ENCODE measurements at places on chromosomes 4 and X.

GRCh38 chrX:119669424-119670037 is 23.4 kb downstream of the SEPTIN6 start:
- no peak for DNase-seq

DNA sequence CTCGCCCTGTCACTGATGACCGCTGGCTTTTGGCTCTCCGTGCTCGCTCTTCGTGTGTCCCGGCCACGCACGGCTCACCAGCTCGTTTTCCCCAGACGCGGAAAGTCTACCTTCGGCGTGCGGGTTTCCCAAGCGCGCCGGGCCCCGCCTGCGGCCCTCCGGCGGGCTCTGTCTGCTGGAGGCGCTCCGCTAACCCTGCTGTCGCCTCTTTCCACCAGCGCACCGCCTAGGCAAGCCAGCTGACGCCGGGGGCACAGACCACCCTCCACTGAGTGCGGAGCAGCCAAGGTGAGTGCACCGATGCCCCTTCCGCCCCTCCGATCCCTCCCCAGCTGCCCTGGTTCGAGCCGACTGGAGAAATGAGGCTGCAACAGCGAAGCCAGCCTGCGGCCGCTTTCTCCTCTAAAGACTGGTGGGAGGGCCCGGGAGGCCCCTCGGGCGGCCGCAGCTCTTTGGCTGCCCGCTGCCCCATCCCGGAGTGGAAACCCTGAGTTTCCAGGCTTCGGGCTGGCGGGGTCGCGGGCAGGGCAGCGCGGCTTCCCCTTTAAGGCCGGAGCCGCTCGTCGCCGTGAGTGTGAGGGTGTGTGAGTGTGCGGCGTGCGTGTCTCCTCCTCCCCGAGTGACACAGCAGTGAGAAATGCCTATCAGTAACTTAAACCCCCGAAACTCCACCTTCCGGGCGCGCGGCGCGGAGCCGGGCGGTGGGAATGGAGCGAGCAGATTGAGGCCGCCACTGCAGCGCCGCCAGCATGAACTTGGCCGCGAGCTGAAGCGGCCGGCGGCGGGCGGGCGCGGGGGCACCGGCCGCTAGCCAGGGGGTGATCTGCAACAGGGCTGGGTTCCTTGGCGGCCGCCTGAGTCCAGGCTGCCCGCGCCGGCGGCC is at the start of gene MAMLD1:
MAMLD1 (plus strand) TSS at position 719 of the 883 bp plus-strand sequence. CDS start 82,200 bp downstream, outside the sequence.
- no peak for DNase-seq

GRCh38 chrX:155216940-155217440 is 730 bp downstream of the VBP1 start:
- peak; percentile 11 for DNase-seq

DNA sequence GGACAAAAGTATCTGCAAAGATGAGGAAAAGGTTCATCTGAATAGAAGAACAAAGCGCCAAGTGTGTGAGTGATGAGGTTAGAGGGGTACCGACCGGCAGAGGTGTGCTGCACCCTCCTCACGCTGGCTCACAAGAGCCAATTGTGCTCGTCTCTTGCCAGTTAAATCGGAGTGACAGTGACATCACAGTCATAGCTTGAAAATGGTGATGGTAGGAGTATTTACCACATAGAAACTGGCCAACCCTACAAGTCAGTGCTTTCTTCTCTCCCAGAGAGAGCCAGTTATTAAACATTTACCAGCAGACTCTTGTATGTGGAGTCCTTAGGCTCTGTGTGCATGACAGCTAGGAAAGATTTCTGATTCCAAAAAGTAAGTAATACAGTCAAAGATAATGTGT is 32.4 kb downstream of the CLDN22 start:
- no peak for DNase-seq

DNA sequence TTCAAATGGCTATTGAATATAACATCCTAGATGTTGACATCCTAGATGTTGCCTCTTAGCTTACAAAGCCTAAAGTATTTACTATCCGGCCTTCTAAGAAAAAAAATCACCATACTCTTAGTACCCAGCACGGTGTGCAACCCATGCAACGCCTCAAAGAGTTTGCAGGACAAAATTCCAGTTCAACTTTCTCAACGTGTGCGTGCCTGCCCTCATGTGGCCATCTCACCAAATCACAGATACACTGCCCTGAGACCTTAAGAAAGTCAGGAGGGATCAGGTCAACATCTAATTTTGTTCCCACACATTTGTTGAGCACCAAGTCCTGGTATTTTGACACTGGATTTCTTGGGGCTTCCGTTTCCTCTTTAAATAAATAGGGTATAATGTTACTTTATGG is 68.3 kb downstream of the CRMP1 start:
- DNase-seq = no peak

DNA sequence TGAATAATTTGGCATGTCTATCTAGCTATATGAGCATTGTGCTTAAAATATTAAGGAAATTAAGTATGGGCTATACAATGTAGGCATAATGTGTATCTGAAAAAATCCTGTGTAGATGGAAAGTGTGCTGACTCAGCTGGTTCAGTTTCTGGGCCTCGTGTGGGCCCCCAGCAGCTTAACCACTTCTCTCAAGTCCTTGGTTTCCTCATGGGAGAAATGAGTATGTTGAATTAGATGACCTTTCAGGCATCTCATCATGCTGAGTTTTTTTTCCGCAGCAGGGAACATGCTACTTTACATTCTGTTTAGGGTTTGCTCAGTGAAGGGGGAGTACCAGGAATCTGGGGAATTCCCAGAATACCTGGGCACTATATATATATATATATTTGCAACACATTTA is 30.5 kb downstream of the RHOH start:
- no peak for DNase-seq

- no peak for DNase-seq
Observed at GRCh38 chrX:131840799-131841495, 182.2 kb upstream of the STK26 start.

DNA sequence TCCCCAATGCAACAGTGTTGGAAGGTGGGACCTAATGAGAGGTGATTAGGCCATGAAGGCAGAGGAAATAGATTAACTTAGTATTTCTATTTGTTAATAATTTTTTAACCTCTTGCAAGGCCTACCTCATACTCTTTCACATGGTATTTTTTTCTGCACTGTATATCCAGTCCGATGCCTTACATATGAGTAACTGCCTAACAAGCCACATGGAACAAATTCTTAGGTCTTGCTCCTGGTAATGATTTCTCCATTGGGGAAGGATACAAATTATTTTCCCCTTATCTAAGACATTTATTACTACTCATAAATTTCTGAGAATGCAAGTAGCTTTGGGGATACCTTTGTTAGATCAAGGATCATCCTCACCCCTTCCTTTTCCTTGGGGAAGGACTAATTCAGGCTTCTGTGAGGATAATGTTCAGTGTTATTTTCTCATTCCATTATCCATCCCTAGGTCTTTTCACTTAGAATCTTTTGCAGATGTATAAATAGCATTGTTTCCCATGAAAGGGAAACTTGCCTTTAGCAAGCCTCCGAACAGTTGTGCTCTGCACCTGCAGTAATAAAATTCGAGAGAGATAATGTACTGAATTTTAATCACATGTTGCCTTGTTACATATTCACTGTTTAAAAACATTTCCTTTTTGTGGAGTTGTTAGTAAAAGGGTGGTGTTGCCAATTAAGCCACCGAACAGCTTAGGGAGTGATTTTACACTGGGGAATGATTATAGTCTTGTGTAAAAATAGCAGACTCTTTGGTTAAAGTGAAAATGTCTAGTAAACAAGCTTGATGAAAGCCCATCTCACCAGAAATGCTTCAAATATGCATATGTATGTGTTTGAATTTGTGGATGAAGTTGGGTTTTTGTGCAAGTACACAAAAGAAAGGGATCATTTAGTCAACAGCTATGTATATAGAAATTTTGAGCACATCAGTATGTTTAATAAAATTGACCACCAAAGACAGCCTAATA is 89.9 kb downstream of the CFAP299 start:
- no peak for DNase-seq

- DNase-seq = no peak
Observed at GRCh38 chrX:150936556-150936955, 38.1 kb upstream of the CD99L2 start.
